ENCODE measurements at places on chromosomes 3 and 15.

- DNase-seq, result no peak
These were observed 921.0 kb upstream of the ROBO1 start for GRCh38 chr3:80688814-80689213.

DNA sequence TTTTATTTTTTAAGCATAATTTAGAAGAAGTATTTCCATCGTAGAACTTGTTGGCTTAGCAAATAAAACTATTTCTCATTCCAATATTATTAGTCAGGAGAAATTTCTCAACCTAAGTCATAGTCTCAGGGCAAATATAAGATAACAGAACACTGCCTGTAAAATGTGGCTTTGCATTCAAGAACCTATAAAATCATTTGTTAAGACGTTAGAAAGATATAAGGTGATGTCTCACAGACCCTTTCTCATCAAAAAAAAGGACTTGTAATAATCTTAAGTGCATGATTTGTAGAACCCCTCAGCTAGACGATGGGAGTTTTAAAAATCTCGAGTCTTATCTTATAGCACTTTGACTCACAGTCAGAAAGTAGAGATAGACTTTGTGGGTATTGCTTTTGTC lies 314.7 kb upstream of the CFAP20DC start:
- DNase-seq, result no peak

GRCh38 chr3:70393881-70394612 lies 81.6 kb upstream of the MDFIC2 start:
- no peak for DNase-seq

GRCh38 chr3:134976948-134977347 lies 181.9 kb downstream of the EPHB1 start:
- DNase-seq, result no peak

- DNase-seq, result no peak
These were observed 117.6 kb upstream of the SAMMSON start for GRCh38 chr3:69881756-69882428.

GRCh38 chr15:72566973-72567372 lies 87.5 kb upstream of the GOLGA6B start:
- no peak for DNase-seq
